ENCODE measurements at places on chromosomes 16 and 17.
A peak's percentile ranks its signal among the peaks of the same experiment; 100 is the strongest.

GRCh38 chr17:42819939-42820535, 4.0 kb downstream of the BECN1 start:
- peak; percentile 50 for DNase-seq

GRCh38 chr17:48704361-48705248, 17.7 kb downstream of the PRAC1 start:
- DNase-seq = no peak

DNA sequence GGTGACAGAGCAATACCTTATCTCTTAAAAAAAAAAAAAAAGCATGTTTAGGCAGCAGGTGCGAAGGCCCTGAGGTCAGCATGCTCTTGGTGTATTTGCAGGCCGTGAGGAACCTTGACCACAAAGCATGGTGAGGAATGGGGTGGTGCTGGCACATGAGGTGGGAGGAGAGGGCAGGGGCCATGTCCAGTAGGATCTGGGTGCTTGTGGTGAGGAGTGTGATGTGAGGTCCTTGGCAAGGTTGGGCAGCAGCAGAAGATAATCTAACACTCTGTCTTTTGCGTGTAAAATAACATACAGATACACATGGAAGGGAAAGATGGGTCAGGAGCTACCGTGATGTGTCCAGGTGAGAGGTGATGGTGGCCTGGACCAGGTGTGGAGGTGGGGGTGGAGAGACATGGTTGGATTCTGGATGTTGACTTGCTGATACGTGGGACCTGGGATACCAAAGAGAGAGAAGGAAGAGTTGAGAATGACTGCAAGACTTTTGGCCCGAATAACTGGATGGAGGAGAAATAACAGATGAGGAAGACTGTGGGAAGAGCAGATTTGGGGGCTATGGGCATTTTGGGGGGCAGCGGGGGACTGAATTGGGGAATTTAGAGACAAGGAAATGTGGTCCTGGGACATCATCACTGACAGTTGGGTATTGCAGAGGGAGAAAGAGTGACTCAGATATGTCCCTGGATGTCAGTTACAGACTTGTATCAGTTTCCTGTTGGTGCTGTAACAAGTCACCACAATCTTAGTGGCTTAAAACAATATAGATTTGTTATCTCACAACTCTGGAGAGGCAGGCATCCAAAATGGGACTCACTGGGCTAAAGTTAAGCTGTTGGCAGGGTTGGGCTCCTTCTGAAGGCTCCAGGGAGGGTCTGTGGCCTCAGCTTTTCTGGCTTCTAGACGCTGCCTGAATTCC, 274.9 kb downstream of the HAPSTR1 start:
- no peak for DNase-seq

GRCh38 chr16:11025120-11025531, 80.8 kb downstream of the CLEC16A start:
- no peak for DNase-seq

DNA sequence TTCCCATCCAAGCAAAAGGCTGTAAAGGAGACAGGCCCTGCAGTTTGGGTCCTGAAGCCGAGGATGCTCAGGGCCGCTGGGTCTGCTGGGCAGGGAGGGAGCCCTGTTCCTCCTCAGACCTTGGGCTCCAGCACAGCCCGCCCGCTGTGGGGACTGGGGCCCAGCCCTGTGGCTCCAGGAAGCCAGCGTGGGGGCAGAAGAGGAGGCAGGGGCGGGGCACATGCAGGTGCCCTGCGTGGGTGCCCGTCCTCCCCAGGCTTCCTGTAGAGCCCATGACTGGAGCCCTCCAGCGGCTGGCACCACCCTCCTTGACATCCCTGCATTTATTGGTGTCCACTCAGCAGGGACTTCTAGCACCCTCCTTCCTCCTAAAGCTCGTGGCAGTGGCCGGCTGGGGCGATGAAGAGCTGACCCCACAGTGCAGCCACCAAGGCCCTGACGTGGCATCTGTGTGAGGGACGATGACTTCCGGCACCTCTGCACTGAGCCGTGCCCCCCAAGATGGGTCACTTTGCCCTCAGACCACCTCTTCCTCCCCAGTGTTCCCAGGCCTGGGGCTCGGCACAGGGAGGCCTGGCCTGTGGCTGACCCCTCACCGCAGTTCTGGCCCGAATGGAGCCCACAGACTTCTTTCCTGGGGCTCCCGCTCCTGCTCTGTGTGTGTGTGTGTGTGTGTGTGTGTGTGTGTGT, 9.9 kb downstream of the PRSS27 start:
- no peak for DNase-seq

- DNase-seq = no peak
These were observed 47.1 kb downstream of the RPTOR start for GRCh38 chr17:80591788-80592187.

- no peak for DNase-seq
These were observed 45.2 kb downstream of the N4BP1 start for GRCh38 chr16:48564544-48565444.

DNA sequence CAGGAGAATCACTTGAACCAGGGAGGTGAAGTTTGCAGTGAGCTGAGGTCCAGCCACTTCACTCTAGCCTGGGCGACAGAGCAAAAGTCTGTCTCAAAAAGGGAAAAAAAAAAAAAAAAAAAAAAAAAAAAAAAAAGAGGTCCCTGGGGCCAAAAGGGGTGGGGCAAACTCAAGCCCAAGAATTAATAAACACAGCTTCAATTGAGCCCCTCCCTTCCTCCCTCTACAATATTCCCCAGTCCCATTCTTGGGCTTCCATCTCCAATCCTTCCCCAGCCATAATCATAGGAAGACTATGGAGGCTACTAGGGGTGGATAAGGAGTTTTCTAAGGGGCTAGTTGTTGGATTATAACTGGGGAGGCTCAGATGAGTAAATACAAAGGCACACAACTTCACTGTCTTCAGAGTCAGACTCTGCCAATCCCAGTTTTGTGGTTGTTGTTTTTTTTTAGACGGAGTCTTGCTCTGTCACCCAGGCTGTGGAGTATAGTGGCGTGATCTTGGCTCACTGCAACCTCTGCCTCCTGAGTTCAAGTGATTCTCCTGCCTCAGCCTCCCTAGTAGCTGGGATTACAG, 9.5 kb downstream of the CAVIN1 start:
- DNase-seq = no peak

GRCh38 chr16:31333686-31334649, 21.0 kb upstream of the ITGAX start:
- peak; percentile 27 for DNase-seq

GRCh38 chr16:20812510-20812909, 6.2 kb downstream of the REXO5 start:
- no peak for DNase-seq

- peak; percentile 51 for DNase-seq
These were observed 15.8 kb upstream of the CCL5 start for GRCh38 chr17:35895636-35896587.

DNA sequence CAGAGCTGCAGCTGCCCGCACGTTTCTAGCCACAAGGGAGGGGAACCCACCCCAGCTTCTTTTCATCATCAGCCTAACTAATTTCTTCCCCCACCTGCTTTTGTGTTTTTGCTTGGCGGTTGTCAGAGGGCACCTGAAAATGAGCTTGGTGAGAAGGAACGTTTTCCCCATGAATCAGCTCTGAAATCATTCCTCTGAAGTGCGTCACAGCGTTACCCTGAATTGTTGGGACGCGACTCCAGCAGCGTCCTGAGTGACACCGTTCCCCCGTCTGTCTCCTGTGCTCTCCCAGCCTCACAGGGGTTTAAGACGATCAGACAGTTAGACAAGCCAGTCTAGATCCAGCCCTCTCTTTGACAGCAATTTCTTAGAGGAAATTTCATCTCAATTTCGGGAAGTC, 722.9 kb upstream of the EEF2KMT start:
- no peak for DNase-seq

DNA sequence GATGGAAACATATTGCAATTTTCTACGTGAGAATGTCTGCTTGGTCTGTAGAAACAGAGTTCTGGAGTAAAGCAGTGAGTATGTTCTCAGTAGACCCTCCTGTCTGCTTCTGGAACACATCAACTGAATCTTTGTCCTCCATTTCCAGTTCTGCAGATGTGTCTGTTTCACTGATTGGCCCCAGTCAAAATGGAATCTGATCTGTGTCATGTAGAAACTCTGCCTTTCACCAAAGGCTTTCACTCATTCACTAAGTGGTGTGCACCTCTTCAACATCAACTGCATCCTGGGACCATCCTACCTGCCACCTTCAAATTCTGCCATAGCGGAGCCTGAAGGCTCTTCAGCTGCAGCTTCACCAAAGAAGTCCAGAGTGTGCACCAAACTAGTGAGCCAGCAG, 2.8 kb upstream of the ZNF267 start:
- DNase-seq = no peak

GRCh38 chr16:4556580-4556979, 440 bp downstream of the C16orf96 start:
- no peak for DNase-seq

DNA sequence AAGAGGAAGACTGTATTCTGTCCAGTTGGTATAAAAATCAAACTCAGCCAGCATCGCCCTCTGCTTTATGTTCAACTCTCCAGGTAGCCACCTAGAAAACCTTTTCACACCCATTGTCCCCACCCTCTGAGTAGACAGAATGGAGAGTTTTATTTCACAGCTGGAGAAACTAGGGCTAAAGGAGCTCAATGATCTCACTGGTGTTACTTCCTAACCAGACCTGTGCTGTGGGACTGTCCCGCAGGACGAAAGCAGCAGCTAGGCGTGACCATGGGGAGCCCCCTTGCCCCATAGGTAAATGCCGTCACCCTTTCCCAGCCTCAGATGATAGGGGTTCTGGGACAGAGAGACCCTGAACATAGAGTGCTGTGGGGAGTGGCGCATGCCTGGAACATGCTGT, 67.7 kb downstream of the CYLD start:
- no peak for DNase-seq

- DNase-seq = no peak
These were observed 1.3 kb downstream of the DNAH17 start for GRCh38 chr17:78575899-78576298.

DNA sequence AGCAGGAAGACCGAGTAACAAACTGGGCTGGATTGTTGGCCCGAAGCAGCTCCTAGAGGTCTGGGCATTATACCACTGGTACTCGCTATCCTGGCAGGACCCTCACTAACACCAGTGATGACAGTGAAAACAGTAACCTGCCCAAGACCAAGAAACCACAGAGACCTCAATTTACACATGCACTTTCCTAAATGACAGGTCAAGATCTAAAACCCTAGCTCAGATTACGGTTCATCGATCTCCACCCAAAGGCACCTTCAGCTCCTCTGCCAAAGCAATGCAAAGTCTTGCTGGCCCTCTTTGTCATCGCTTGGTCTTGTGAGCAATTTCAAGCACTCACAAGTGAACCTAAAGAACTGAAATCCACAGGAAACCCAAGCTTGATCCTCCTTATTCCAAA, 1.5 kb downstream of the PIP4K2B start:
- DNase-seq = no peak

DNA sequence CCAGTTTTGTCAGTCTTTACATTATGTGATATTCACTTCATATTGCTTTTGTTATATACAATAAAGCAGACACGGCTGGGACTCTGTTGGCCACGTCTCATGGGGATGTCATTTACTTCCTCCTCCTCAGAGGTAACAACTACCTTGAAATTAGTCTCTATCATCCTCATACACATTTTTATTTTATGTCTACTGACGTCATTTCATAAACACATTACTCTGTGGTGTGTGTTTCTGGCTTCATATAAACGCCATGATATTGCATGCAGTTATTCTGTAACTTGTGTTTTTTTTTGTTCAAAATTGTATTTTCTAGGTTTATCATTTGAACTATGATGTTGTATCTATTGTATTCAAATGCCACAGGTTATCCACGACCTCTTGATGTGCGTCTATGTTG, 13.4 kb upstream of the IRF8 start:
- DNase-seq = no peak

DNA sequence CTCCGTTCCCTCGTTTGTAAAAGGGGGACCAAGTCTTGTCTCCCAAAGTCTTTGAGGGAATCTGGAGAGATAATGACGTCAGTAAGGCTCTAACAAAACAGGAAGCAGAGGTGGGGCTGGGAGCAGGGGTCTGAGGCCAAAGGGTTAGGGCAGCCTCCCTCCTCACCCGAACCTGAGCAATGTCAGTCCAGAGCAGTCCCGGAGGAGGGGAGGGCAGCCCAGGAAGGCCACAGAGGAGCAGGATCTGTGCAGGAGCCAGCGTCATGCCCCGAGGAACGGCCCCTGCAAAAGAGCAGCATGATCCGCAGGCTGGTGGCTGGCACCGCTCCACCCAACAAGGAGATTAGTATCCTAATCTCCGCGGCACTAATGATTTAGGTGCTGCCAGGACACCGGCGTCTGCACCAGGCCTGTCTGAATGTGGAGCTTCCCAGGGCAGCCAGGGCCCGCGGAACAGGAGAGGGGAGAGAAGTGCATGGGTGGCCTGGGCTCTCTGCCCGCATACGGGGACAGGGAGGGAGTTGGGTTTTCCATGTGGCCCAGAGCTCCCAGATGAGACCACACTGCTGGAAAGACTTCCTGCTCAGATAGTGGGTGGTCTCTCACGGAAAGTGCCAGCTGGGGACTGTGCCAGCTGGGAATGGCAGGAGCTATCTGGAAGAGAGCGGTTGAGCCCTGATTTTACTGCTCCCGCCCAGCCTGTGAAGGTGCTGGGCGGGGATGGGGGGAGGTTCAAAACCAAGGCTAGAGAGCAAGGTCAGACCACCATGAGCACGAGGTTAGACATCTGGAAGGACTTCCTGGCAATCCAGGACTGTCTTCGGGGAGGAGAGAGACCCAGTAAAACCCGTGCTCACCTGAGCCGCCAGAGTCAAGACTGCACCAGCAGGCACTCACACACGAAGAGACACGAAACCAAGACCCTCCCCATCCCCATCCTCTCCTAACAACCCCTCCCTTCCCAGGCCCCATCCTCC, 11.0 kb upstream of the KRT17 start:
- no peak for DNase-seq

DNA sequence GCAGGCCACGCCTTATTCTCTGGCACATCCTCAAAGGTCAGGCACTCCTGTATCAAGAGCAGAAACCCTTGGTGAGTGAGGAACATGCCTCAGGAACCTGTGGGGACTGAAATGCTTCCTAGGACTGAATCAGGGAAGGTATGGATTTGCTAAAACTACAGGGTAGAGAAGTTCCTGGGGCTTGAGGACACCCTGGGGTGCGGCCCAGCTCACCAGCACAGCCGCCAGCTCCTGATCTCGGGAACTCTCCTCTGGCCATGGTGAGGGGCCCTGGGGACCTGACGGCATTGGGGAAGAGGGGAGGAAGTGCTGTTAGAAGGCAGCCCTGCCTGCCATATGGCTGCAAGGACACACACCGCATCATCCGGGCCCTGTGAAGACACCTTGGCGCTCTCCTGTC, 7.5 kb downstream of the ZSCAN10 start:
- DNase-seq = no peak

GRCh38 chr17:81019563-81020442, 15.1 kb upstream of the BAIAP2 start:
- DNase-seq = no peak

GRCh38 chr16:24700549-24701392, 28.7 kb upstream of the TNRC6A start:
- no peak for DNase-seq

GRCh38 chr16:70697594-70698170, 11.8 kb upstream of the MTSS2 start:
- DNase-seq = no peak

Measured in CD4-positive, alpha-beta T cell treated with Interleukin-6 at 100 ng/mL for 8 hours (primary cell).